ENCODE measurements at places on chromosomes 2 and 18. TPM values are rescaled to one million over a fixed set of nuclear protein-coding genes. Genes with fewer than 3 reads are reported as not detected.

- no peak for DNase-seq
These were observed 9.2 kb downstream of the RNU4ATAC start for GRCh38 chr2:121539750-121540469.

DNA sequence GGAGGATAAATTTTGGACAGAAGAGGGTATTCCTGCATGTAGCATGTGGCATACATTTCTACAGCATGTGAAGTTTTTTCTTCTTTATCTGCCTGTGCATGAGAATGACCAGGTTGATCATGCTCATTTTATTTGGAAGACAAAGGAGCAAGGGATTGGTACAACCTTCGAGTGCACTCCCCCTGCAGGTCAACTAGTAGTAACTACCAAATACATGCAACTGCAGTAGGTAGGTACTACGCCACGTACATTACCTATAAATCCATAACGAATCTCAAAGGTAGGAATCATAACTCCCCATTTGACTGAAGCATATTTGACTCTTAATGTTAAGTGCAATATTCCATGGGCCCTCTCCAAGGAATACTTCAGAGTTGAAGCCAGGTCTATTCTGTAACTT lies 763.9 kb downstream of the TSN start:
- no peak for DNase-seq

The RTP5 gene
- not detected for total RNA-seq

The NTSR2 gene
- total RNA-seq: not detected

The LIMS3 gene
- 5.3 TPM for total RNA-seq

The SNORC gene
- total RNA-seq: 0.46 TPM

GRCh38 chr2:238290715-238291549 lies 2.5 kb upstream of the PER2 start:
- DNase-seq: peak; percentile 48

DNA sequence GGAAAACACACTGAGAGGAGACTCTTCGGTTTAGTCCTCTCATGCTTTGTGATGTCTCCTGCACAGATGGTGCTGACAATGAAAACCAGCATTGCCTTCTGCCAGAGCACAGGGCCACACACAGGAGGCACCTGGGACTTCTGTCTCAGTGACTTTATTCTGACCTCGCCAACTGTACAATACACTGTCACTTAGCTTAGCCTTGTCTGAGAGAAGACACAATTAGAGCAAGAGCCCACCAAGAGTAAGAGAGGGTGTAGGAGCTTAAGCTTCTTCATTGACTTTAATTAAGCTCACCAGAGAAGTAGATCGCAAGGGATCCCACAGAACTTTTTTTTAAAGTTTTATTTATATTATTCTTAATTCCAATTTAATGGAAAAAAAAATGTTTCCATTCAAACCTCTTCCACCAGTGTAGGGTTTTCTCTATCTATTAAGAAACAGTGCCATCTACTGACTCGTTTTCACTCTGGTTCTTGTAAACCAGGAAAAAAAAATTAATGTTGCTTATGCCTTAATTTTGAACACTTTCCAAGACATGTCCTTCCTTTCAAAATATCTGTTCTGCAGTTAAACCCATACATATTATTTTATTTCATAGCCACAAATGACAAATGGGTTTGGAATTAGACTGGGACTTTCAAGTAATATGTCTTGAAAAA lies 42.4 kb upstream of the DDX18 start:
- DNase-seq: no peak

- peak; percentile 88 for DNase-seq
These were observed 49.5 kb downstream of the PTPRM start for GRCh38 chr18:7616661-7617060.
